Gastrocnemius medialis (tissue), 4 donors: ENCODE measurements at places on chromosomes 16 and 17.

GRCh38 chr16:80369138-80369958 is 171.4 kb upstream of the DYNLRB2 start:
- DNase-seq: no peak

- DNase-seq: no peak
Observed at GRCh38 chr17:63847525-63848249, 5.2 kb upstream of the SMARCD2 start.

DNA sequence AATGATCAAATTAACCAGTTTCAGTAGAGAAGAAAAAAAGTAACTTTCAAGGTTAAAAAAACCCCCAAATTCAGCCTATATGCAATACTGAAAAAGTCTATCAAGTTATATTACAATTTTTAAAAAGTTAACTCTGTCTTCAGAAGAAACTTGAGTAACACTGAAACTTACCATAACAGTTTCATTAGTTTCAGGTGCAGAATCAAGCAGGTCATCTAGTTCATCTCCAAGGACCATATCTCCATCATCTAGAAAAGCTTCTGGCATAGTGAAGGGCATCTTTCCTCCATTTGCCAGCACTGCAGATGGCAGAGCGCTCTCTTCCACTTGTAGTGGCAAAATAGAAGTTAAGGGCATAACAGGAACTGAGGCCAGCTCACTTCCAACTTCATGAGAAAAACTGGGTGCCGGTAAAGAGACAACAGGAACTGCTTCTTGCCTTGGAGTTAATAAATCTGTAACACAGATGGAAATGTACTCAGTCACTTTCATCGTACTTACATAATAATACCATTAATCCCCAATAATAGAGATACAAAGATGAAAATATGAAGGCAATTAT is 22.9 kb downstream of the ZC3H7A start:
- DNase-seq: no peak

DNA sequence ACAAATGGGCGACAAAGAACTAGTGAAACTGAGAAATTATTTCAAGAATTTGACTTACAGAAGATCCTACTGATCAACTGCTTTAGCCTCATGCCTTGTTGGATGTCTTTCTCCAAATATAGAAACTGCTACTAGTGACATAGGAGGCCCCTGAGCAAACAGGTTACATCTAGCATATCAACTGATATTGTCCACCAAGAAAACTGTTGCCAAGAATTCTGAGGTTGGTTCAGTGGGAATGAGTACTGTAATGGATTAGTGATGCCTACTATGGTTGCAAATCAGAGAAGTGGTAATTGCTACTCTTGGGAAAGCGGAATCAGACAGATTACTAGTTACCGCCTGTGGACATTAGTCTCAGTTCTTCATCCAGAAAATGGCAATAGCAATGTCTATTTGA is 10.0 kb downstream of the CDC27 start:
- DNase-seq: no peak

DNA sequence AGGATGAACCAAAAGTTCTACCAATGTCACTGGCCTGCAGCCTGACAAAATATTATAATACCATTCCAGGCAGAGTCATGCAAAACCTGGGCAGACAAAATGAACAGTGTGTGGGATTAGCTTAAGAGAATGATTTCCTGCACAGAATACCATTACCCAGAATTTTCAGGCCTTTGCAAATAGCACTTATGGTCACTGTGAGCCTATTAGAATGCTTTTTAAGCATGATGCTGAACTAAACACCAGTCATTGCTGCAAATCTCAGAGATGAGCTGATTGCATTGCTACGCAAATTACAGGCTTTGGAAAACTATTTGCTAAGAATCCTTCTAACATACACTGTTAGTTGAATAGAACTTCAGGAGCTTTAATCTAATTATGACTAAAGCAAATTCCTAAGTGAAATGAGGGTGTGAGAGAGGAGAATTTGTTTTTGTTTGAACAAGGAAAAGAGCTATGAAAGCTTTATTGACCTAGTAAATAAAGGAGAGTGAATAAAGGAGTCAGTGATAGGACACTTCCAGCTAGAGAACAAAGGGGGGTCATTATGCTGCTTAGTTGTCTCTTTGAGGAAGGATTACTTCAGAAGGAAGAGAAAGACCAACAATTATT is 398.8 kb downstream of the HS3ST3B1 start:
- no peak for DNase-seq

- DNase-seq: no peak
Observed at GRCh38 chr17:21164620-21165019, 37.9 kb downstream of the DHRS7B start.

DNA sequence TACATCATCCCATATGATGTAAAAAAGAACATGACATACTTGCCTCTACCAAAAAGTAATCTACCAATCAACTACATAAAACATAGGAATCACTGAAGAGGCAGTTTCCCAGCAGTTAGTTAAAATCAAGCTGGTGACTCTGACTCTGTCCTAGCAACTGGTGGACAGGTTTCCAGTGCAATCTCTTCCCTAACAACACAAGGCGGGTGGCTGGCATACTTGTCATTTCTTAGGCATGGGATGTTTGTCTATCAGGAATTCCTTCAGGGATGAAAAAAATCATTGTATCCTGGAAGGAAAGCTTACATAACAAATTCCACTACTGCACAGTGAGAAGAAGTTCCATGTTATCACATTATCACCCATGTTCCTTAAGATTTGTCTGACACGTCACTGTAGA is 50.9 kb downstream of the HELZ start:
- DNase-seq: no peak

DNA sequence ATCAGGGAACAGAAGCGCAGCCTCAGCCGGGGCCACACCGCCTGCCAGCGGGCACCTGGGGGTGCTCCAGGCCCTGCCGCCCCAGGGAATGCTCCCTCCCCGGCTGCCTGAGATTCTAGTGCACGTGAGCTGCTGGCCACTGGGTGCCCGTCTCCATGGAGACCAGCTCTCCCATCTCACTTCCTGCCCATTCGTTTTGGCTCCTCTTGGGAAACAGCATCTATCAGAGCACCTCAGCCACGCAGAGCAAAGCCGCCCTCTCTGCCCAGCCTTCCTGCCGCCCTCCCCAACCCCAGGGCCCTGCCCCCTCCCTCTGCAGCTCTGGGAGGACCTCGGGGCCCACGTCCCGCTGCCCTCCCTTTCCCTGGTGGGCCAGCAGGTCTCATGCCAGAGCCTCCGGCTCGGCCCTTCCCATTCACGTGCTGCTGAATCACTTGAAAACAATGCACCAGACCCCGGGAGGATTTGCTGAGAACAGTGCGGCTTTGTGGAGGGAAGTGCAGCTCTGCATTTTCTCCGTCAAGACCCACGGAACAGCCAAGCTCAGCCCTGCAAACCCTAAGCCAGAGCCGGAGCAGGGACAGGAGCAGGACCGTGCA is 19.4 kb downstream of the CEP295NL start:
- peak; percentile 69 for DNase-seq

DNA sequence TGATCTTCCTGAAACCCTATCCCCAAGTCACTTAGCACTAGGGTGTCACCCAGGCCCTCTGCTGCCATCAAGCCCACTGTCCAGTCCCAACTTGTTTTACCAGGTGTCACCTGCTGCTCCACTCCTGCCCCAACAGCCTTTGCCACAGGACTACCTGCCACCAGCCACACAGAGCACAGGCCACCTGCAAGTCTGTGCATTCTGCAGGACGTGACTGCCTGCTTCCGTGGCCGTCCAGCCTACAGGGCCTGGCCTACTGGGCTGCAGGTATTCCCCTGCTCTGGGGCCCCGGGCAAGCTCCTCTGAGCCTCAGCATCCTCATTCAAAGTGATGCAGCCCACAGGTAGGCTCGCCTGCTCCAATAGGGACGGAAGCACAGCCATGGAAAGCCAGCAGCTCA is 3.2 kb downstream of the MCRIP1 start:
- DNase-seq: no peak

- DNase-seq: no peak
Observed at GRCh38 chr17:36731811-36732210, 130.4 kb downstream of the MRM1 start.

DNA sequence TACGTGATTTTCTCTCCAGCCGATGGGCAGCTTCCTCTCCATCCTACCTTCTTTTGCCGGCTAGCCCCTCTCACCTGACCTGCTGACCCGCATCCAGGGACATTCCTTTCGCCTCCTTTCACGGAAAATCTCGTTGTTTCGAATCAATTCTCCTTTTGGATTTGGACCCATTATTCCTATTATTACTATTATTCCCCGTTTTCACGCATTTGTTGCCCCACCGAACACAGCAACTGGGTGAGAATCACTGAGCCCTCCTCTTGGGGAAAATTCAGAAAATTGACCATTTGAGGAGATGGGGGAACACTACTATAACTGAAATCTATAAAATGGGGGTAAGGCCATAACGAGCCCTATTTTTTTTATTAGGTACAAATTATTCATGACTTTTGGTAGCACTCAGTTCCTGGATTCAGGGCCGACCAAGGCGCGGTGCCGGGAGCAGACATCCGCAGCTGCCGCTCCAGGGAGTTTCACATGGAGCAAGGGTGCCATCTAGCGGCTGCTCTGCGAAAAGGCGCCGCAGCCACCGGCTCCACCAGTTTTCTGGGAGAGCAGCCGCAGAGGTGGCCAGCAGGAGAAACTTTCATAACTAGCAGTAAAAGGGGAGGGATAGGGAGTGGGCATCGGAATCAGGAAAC is 3.3 kb upstream of the HOXB8 start:
- DNase-seq: peak; percentile 76

GRCh38 chr17:57778306-57778705 is 33.2 kb upstream of the CCDC182 start:
- no peak for DNase-seq

GRCh38 chr16:25012525-25012991 is 2.6 kb downstream of the ARHGAP17 start:
- DNase-seq: no peak

DNA sequence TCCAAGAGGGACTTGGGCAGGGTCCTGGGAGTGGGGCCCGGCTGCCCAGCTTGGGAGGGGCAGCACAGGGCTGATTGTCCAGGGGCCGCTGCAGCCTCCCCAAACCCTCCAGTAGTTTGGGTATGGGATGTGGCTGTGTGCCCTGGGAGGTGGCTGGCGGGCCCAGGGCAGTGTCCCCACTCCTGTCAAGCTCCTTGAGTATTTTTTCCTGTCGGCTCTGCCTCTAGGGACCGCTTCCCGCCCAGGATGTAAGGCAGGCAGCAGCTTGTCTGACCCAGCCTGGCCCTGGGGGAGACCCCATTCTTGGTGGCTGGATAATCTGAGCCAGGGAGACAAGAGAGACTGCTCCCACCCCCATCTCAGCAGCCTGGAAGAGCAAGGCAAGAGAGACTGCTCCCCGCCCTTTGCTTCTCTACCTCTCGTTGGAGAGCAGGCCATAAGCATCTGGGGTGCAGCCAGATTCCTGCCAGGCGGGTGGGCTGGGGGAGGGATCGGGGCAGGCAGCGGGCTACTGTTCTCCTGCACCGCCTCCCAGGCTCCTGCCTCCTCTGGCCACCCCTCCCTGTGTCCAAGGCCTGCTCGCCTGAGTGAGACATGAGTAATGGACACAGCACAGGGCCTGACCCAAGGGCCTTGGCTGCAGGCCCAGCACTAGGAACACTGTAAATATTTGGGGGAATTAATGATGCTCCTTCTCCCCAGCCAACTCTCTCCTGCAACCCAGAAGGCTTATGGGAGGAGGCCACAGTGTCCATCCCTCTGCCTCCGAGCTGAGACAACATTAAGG is 18.4 kb upstream of the ITGA3 start:
- no peak for DNase-seq

DNA sequence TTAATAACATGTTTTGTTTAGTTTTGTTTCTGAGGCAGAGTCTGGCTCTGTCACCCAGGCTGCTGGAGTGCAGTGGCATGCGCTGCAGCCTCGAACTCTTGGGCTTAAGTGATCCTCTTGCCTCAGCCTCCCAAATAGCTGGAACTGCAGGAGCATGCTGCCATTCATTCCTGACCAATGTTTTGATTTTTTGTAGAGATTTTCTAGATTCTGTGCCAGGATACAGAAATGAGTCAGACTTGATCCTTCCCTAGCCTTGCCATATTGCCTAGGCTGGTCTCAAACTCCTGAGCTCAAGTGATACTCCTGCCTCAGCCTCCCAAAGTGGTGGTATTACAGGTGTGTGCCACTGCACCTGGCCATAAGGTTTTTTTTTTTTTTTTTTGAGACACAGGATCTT is 17.7 kb downstream of the TAOK1 start:
- DNase-seq: no peak
